ENCODE measurements at places on chromosomes 7 and 10.

DNA sequence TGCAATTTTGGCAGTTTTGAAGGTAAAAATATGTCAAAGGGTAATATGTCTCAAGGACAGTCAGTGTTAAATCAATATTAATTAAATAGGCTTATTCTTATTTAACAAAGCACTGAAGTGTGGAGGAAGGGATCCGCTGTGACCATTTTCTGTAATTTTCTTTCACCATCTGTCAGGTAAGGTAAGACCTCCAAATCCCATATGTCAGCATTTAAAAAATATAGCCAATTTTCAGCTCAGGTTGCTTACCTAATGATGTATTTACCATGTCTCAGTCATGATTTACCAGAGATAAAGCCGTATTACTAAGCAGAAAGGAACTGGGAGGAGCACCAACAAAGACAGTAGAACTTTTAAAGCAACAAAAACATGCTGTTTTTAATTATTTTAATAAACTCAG is 683.9 kb downstream of the CCSER2 start:
- no peak for DNase-seq

GRCh38 chr10:104314591-104315485 is 23.4 kb downstream of the ITPRIP start:
- no peak for DNase-seq

DNA sequence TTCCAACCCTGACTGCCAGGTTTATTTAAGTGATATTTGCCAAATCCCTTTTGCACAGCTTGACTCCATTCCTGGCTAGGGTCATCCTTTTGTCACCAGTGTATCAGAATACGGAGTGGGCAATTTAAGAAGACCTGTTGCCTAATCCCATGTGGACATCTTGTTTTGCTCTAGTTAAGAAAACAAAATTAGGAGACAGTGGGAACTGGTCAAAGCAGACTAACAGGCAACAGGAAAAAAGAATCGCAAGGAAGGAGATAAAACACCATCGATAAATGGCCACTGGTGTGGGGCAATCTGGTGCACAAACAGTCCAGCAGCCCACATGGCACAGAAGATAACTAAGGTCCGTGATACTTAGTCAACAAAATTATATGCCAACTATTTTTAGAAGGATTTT is 21.4 kb downstream of the KDM7A start:
- DNase-seq = no peak

DNA sequence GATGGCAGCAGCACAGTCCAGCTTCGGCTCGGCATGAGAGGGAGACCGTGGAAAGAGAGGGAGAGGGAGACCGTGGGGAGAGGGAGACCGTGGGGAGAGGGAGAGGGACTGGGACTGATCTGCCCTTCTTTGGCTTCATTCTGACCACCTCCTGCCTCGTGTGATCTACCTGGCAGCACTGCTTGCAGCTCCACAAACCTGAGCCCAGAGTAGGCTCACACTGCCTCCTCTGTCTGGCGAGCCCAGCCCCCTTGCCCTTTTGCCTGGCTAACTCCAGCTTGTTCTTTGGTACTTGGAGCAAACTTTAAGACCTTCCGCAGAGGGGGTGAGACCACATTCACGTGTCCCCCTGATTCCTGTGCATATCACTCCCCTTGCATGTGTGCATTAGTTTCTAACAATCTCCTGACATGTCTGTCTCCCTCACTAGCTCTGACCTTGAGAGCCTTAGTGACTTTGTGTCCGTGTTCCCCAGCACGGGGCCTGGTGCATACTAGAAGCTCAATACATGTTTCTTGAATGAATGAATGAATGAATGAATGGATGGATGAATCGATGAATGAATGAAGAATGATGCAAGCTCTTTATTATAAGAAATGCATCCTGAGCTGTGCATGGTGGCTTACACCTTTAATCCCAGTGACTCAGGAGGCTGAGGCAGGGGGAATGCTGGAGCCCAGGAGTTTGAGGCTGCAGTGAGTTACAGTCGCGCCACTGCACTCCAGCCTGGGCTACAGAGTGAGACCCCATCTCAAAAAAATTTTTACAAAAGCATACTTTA is 31.2 kb downstream of the UBTD1 start:
- DNase-seq = no peak

DNA sequence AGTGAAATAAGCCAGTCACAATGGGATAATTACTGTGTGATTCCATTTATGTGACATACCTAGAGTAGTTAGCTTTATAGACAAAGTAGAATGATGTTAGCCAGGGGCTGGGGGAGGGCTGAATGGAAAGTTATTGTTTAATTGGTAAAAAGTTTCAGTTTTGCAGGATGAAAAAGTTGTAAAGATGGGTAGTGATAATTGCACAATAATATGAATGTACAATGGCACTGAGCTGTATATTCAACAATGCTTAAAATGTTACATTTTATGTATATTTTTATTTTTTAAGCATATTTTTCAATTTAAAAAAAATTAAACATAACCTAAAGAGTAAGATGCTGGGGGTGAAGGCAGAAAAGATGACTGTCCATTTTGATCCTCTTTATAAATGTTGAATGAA is 216.1 kb upstream of the KAT6B start:
- DNase-seq = no peak

DNA sequence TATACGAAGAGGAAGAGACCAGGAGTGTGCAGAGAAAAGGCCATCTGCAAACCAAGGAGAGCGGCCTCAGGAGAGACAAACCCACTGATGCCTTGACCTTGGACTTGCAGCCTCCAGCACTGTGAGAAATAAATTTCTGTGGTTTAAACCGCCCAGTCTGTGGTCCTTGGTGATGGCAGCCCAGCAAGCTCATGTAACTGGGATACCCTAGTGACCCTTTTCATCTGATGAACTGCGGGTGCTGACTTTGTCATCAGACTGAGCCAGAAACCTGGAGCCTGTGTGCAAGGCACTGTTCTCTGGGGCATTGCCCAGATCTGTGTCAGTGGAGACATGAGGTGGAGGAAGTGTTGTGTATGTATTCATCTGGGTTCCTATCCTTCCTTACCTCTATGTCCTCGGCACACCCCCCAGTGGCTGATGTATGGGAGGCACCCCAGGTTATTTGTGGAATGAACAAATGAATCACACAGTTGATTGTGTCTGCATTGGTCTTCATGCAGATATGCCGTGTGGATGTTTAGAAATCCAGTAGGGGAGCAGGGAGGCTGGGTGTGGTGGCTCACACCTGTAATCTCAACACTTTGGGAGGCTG is 64.5 kb upstream of the BTBD16 start:
- DNase-seq = no peak

- DNase-seq = no peak
Observed at GRCh38 chr7:44308596-44309270, 16.7 kb downstream of the CAMK2B start.

Data from dorsolateral prefrontal cortex (tissue), 122 donors.